ENCODE measurements at places on chromosomes 7 and 10.

DNA sequence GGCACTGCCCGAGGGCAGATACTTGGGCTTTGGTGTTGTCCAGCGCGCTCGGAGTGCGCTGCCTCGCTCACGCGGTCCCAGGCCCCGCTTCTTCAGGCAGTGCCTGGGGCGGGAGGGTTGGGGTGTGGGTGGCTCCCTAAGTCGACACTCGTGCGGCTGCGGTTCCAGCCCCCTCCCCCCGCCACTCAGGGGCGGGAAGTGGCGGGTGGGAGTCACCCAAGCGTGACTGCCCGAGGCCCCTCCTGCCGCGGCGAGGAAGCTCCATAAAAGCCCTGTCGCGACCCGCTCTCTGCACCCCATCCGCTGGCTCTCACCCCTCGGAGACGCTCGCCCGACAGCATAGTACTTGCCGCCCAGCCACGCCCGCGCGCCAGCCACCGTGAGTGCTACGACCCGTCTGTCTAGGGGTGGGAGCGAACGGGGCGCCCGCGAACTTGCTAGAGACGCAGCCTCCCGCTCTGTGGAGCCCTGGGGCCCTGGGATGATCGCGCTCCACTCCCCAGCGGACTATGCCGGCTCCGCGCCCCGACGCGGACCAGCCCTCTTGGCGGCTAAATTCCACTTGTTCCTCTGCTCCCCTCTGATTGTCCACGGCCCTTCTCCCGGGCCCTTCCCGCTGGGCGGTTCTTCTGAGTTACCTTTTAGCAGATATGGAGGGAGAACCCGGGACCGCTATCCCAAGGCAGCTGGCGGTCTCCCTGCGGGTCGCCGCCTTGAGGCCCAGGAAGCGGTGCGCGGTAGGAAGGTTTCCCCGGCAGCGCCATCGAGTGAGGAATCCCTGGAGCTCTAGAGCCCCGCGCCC, at the start of gene NPY:
TSS of gene NPY (plus strand) at position 294 of the 802 bp plus-strand sequence. CDS start 1,051 bp downstream, outside the sequence.
- no peak for DNase-seq

GRCh38 chr7:150748376-150748775, 11.2 kb downstream of the GIMAP5 start:
- no peak for DNase-seq

GRCh38 chr7:100673942-100674410, 436 bp downstream of the GNB2 start:
- no peak for DNase-seq

GRCh38 chr10:112335111-112335867, 38.6 kb upstream of the ACSL5 start:
- no peak for DNase-seq

DNA sequence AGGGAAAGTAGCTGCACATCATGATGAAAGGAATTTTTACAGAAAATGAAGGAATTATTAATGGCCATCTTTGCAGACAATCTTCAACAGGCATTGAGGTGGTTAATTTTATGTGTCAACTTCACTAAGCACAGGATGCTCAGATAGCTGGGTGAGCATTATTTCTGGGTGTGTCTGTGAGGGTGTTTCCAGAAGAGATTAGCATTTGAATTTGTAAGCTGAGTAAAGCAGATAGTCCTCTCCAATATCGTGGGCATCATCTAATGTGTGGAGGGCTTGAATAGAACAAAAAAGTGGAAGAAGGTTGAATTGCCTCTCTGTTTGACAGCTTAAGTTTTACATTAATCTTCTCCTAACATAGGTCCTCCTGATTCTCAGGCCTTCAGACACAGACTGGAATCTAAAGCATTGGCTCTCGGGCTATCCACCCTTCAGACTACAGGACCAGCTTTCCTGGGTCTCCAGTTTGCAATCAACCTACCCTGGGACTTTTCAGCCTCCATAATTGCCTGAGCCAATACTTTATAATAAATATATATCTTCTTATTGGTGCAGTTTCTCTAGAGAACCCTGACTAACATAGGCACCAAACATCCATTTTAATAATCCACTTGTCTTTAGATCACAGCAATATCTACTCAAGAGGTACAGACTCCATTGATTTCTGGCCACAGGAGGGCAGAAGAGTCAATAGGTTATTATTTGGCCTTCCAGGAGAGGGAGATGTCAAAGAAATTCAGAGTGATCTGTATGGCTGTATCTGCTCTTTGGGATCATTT, 10.5 kb upstream of the CRPPA start:
- no peak for DNase-seq

Measured in renal cortex interstitium (tissue), 15 donors.